Kasumi-1 (cell line): ENCODE measurements at places on chromosomes 1 and 21.

- no peak for DNase-seq
Measured at GRCh38 chr1:14699620-14700019, 101.1 kb downstream of the KAZN start.

DNA sequence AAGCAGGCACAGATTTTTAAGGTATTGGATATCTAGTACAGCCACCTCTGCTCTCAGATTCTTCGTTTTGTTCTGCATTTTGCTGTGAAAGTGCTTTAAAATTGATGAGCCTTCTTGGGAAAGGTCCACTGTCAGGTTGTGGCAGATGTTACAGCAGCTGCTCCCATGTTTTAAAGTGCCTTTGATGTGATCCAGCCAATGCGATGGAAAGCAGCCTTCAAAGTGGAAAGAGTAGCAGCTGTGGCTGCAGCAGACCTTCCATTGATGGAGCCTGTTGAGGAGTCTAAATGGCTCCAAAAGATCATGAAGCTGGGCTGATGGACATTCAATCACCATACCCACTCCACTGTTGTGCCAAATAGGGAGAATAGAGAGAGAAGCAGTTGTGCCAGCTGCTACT, 816.9 kb downstream of the PLA2G4A start:
- no peak for DNase-seq

GRCh38 chr1:115807723-115808122, 33.2 kb downstream of the NHLH2 start:
- DNase-seq, result peak; percentile 70

DNA sequence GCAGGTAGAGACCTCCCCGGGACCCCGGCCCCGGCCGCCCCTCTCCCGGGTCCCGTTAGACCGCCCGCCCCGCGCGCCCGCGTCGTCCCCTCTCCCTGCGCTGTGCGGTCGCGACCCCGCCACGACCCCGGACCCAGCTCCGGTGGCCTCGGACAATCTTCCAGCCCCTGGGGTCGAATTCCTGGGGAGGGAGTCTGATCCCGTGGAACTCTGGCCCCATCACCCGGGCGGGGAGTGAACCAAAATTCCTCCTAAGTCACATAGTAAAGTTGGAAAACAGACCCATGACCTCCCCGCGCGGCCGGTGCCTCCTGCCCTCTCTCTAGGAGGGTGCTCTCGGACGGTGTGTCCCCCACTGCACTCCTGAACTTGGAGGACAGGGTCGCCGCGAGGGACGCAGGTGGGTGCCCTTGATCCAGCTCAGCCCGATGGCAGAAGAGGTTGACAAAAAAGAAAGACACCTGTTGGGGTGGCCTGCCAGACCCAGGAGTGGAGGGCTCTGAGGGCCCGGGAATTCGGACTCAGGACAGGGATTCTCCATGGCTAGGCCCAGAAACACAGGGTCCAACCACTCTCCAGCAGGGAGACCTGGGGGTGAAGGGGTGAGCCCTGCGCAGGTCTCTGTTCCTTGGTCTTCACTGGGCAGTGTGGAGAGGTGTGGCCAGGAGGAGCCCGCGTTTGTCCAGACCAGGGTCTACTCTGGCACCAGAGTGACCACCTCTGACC, 451 bp downstream of the ADAMTSL4 start:
- no peak for DNase-seq

DNA sequence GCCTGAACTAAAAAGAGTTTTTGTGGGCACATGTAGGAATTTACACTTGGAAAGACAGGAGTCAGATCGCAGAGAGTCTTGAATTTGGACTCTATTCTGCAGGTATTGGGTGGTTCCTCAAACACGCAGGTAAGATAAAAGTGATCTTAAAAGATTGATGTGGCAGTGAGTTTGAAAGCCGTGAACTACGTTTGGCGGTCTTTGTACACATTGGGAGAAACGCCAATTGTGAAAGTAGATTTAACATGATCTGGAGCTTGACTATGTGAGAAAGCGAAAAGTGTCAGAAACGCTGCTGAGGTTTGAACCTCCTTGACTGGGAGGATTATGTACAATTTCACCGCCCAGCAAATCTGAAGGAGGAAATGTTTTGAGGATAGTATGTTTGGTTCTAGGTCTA, 1.5 kb upstream of the PPP2R5A start:
- DNase-seq, result no peak

DNA sequence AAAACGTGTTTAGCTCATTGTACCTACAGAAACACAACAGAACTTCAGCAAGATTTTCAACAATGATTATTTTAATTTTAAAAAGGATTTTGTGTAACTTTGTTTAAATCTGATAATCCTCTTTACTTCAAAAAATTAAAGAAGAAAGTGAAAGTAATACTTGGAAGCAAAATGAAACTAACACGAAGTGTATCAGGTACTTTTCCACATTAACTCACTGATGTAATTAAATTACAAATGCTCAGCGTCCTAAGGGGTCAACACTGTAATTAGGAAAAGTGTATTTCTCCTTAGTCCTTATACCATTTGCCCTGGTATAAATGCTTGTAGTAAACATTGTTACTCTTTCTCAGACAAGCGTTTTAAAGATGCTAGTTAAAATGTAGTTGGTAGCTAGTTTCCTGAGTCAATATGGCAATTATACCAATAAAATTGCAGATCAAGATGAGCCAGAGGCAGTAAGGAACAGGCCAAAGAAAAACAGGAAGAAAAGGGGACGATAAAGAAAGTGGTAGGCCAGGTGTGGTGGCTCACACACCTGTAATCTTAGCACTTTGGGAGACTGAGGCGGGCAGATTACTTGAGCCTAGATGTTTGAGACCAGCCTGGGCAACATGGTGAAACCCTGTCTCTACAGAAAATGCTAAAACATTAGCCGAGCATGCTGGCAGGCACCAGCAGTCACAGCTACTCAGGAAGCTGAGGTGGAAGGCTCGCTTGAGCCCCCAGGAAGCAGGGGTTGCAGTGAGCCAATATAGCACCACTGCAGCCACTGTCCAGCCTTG, 553.0 kb downstream of the SMYD3 start:
- DNase-seq, result no peak

DNA sequence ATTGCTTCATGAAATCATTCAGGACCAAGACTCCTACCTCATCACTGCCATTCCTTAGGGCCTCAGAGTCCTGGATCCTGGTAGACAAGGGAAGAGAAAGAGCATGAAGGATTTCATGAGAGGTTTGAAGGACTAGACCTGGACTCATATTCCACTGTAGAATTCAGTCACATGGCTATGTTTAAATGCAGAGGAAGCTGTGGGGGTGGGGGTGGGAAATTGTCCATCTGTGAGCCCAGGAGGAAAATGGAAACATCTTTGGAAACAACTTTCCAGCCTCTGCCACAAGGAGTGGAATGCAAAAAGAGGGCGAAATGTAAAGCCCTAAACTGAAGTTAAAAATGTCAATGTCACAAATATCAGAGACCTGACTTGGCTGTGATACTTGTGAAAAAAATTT, 73.0 kb downstream of the BRINP2 start:
- DNase-seq, result no peak

- peak; percentile 16 for DNase-seq
Measured at GRCh38 chr1:101971304-101971703, 25.4 kb downstream of the OLFM3 start.

DNA sequence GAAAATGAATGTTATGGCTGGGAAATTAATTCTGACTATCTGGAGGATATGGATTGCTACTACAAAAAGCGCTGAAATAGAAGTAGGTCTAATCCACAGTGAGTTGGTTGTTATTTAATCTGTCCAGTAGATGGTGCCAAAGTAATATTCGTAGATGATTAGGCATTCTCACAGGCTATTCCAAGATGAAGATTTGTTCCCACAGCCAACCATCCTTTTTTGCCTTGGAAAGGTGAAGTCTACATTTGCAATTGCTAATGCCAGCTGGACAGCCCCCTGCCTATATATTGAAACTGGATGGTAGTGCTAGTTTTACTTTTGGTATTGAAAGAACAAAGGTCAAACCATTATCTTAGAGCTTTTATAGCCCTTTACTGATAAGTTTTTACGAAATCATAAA, 43.8 kb downstream of the RBM11 start:
- peak; percentile 78 for DNase-seq

DNA sequence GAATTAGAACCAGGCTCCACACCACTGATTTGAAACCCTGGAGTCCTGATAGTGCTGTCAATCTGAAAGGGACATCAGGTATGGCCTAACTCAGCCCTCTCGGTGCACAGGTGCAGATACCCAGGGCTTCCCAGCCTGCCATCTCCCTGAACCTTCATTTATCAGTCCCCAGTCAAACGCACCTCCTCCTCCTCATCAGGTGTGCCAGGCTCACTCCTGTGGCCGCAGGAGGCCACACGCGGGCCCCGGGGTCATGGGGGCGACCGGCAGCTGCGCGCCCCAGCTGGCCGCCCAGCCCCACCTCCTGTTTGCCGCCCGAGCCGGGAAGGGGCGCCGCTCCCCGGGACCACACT, 572 bp downstream of the FUCA1 start:
- no peak for DNase-seq

DNA sequence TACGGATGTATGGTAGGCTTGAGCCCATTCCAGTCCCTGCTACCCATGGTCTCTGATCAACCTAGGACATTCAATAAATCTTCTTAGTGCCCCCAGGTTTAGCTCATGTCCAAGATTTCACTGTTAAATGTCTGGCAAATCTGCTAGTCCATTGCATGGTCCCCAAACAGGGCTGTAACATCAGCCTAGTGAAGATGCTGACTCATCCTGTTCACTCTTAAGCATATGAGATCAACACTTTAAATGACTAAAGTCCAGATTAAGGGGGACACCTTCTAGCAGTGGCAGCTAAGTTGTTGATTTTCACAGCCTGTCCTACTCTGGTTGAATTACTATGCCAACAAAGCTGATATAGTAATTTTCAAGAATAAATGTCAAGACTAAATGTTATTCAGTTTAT, 46.5 kb upstream of the NUF2 start:
- DNase-seq, result no peak

DNA sequence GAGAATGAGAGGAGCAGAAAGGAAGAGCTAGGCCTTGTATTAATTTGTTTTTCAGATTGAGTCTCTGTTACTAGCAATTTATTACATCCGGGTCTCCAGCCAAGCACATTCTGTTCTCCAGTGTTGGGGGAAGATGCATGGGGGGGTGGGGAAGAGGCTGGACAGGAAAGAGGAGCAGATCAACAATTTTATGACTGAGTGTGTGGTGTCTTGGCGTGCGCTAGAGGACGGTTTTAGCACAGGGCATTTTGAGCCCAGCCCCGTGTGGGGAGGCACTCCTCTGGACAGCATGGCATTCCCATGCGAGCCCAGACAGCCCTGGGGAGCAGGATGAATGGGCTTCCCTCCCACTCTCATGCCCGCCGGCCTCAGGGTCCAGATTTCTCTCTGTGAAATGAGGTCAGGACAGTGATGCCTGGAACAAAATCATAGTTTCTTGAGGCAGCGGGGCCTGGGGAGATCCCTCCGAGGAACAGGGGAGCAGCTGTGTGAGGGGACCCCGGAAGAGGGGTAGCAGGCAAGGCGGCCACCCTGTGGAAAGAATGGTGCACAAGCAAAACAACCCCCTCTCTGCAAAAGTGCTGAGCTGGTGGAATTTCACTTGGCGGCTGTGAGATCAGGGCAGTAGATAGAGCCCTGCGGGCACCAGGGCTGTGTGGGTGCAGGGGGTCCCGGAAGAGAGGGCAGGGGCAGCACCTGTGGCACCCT, 16.3 kb downstream of the SOX13 start:
- no peak for DNase-seq

- DNase-seq, result no peak
Measured at GRCh38 chr1:33048426-33048825, 11.7 kb upstream of the AK2 start.

- peak; percentile 24 for DNase-seq
Measured at GRCh38 chr21:42233067-42233961, 14.4 kb downstream of the ABCG1 start.

GRCh38 chr1:243982447-243983018, 68.5 kb upstream of the ZBTB18 start:
- DNase-seq, result no peak

DNA sequence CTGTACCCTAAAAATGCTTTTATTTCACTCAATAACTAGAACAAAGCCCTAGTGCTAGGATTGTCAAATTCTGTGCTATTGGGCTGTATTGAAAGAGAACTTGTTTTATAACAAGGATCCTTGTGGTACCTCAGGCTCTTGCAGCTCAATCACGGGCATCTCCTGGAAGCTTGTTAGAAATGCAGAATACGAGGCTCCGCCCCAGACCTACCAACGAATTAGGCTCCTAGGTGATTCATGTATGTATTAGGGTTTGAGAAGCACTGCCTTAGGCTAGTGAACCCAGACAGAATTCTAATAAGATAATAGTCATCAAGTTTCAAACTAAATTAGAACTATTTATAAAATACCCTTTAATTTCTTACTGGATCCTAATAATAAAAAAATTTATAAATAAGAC, 45.6 kb downstream of the ZZZ3 start:
- no peak for DNase-seq

DNA sequence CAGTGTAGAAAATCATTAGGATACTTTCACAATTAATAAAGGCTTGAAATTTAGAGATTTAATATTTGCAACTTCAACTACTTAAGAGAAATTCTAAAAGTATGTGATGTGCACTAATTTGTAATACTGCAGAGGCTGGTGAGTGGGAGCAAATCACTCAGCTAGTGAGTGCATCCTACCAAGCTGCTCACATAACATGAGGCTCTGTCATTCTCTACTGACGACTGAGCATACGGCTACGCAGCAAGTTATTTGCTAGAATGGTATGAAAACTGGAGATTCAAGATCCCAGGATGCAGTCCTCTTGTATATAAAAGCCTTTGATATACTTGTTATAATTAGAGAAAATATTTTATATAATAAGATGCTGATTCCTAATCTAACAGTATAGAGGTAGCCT, 90.1 kb downstream of the ATP1B1 start:
- DNase-seq, result no peak

- no peak for DNase-seq
Measured at GRCh38 chr1:110264430-110264829, 54.3 kb downstream of the KCNC4 start.

GRCh38 chr1:247680171-247680570, 632 bp upstream of the OR13G1 start:
- no peak for DNase-seq

- DNase-seq, result no peak
Measured at GRCh38 chr1:186628910-186629309, 51.3 kb downstream of the PTGS2 start.

- DNase-seq, result no peak
Measured at GRCh38 chr1:25111706-25112105, 120.6 kb downstream of the SYF2 start.

- peak; percentile 74 for DNase-seq
Measured at GRCh38 chr1:101288491-101288944, 51.7 kb downstream of the S1PR1 start.

DNA sequence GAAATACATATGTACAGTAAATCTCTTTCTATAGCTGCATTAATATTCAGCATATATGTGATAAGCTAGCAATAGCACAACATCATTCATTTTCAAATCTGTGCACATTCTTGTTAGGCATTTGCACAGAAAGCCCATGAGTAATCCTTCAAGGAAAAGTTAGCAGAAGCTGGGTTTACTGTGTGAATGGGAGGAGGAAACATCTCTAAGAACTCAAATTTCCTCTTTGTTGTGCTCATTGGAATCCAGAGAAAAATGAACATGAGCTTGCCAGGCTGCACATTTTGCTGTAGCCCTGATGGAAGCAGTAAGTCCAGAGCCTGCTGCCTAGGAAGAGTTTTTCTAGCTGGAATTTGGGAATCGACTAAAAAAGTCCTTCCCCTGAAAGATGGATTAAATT, 214.2 kb upstream of the FOXD3 start:
- DNase-seq, result no peak
